Activated CD4-positive, alpha-beta T cell treated with anti-CD3 and anti-CD28 coated beads, Interleukin-2, amount 10 ng/mL, durations not matched to agents 7 days and 5 days (primary cell): ENCODE measurements at places on chromosomes 7 and 10. TPM values are rescaled to one million over a fixed set of nuclear protein-coding genes. Genes with fewer than 3 reads are reported as not detected.

Gene CNTNAP2
- total RNA-seq, result not detected

DNA sequence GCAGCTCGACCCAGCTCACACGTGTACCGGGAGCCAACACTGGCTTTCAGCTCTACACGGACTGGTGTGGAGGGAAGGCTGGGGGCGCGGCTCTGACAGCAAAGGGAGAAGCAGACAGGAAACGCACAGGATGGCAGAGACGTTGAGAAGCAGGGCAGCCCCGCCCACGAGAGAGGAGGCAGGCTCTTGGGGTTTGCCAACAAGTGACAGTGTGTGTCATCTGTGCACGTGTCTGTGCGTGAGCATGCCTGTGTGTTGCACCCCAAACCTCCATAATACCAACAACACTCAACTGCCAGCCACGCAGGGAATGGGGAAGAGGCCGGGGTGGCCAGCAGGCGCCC, 64.4 kb upstream of the PDGFA start:
- DNase-seq, result peak; percentile 94

GRCh38 chr10:17219024-17219423, 9.0 kb upstream of the VIM start:
- DNase-seq, result no peak

GRCh38 chr10:90889636-90890035, 17.9 kb downstream of the RPP30 start:
- no peak for DNase-seq

DNA sequence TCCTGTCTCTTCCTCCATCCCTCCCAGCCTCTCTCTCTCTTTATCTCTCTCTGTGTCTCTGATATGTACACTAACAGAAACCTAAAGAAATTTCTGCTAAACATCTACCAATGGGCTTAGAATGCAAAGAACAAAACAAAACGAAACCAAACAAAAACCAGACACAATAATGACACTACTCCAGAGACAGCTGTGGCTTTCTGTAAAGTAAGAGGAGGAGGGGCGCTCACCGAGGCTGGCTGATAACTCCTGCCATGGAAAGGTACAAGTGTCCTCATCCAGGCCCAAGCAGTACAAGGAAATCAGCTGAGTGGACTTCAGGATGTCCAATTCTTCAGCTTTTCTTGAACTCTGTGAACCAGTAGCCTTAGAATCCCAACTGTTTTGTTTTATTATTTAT, 70.4 kb upstream of the FZD8 start:
- no peak for DNase-seq

GRCh38 chr10:5658871-5659618, 7.3 kb downstream of the ASB13 start:
- no peak for DNase-seq
